Cardiac atrium fibroblast (primary cell): ENCODE measurements at places on chromosomes 6 and 20. TPM values are rescaled to one million over a fixed set of nuclear protein-coding genes. Genes with fewer than 3 reads are reported as not detected.

Gene SMIM26
- total RNA-seq: 49.5 and 71.1 TPM in 2 replicates

Gene LBP
- total RNA-seq: 2.1 TPM in 1 of 2 replicates, not detected in the other

Gene HLA-DOA
- not detected in 2 replicates for total RNA-seq

Gene SLC35D3
- not detected in 2 replicates for total RNA-seq

Gene ELOVL4
- 4.5 and 6.5 TPM in 2 replicates for total RNA-seq

Gene PDYN
- total RNA-seq: not detected in 2 replicates

Gene NR2E1
- total RNA-seq: not detected in 2 replicates

Gene TRIM31
- total RNA-seq: not detected in 2 replicates

Gene BRD2
- total RNA-seq: 93.7 and 100 TPM in 2 replicates

Gene UBE2V1
- total RNA-seq: 56.7 and 59.3 TPM in 2 replicates
